Activated T-cell treated with anti-CD3 and anti-CD28 coated beads for 4 hours (primary cell): ENCODE measurements at places on chromosomes 2 and 18.

GRCh38 chr2:48015421-48015820 lies 109.1 kb upstream of the FBXO11 start:
- no peak for DNase-seq

GRCh38 chr2:190714958-190715357 lies 66.1 kb downstream of the NAB1 start:
- DNase-seq = no peak

GRCh38 chr18:62198259-62198658 lies 11.2 kb downstream of the RELCH start:
- DNase-seq = no peak

DNA sequence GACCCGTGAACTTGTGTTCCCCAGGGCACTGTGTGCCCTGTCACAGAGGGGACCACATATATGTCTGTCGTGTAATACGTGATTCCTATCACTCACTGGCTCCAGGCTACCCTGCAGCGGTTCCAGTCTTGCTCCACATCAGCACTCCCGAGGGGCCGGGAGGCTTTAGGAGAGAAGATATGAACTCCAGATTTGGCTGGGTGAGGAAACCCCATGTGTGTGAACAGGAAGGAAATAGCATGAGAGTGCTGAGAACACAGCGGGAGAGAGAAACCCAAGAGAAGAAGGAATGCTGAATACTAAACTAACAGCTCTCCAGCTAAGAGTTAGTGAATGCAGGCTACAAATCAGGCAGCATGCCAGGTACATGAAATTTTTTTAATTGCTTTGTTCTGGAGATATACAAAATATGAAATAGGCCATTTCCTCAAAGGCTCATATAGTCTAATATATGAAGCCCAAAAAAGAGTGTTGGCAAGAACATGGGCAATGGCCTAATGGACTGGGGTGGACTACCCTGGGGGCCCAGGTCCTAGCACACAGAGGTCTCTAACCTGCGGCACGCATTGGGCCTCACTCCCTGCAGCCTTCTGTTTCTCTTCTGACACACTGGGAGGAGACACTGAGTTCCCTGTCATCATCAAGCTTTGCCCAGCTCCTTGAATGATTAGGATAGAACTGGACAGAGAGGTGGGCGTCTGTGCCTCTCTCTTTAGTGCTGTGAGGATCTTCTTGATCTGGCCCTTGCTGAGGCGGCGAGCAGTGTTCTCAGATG lies 372.8 kb upstream of the RAB6C start:
- DNase-seq = no peak

- no peak for DNase-seq
Measured at GRCh38 chr2:195238379-195238778, 418.6 kb upstream of the SLC39A10 start.

- DNase-seq = no peak
Measured at GRCh38 chr2:66717973-66718372, 283.0 kb downstream of the MEIS1 start.

DNA sequence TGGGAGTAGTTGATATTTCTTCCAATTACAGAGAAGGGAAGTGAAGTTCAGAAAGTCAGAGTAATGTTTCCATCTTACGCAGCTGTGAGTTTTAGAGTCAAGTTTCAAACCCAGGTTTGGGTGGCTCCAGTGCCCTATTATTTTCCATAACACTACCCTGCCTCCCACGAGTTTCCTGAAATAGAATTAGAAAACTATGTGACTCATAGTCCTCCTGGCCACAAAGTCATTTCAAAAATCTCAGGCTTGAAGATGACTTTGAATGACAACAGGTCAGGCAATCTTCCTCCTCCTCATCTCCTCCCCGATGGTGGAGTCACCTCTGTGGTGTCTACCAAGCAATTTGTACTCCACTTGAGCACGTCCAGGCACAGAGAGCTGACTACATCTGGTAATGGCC lies 212.3 kb upstream of the TRIB2 start:
- DNase-seq = no peak

DNA sequence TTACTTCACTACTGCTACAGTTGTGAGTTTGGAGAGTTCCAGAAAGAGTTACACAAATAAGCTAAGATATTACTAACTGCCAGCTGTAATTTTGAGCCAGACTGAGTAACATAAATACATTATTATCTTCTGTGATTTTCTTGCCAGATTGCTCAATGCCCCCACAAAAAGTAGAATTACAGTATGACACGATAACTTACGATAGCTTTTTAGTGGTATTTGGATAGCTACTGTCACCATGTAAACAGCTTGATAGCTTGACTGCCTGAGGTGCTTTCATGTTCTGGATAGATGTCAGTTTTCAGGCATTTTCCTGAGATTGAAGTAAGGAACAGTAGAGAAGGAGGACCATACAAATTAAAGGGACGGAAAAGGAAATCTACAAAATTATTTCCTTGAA lies 533.3 kb downstream of the SOCS6 start:
- DNase-seq = no peak

DNA sequence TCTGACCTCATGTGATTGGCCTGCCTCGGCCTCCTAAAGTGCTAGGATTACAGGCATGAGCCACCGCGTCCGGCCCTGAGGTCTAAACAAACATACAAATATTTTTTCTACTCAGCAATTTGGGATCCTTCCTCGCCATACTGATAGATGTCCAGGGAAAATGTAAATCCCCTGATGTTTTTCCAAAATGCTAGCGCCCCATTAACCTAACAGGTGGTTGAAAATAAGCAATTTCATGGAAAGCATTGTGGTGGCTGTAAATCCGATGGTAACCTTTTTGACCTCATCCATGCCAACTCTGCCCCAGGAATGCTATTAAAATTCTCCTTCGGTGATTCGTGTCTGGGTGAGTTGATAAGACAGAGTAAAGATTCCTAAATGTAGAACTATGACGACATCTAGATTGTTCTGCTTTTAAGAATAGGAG lies 19.3 kb downstream of the GEMIN6 start:
- DNase-seq = no peak

GRCh38 chr2:121004950-121005349 lies 269.3 kb downstream of the GLI2 start:
- no peak for DNase-seq

GRCh38 chr2:149041482-149041881 lies 3.0 kb downstream of the LYPD6B start:
- no peak for DNase-seq

DNA sequence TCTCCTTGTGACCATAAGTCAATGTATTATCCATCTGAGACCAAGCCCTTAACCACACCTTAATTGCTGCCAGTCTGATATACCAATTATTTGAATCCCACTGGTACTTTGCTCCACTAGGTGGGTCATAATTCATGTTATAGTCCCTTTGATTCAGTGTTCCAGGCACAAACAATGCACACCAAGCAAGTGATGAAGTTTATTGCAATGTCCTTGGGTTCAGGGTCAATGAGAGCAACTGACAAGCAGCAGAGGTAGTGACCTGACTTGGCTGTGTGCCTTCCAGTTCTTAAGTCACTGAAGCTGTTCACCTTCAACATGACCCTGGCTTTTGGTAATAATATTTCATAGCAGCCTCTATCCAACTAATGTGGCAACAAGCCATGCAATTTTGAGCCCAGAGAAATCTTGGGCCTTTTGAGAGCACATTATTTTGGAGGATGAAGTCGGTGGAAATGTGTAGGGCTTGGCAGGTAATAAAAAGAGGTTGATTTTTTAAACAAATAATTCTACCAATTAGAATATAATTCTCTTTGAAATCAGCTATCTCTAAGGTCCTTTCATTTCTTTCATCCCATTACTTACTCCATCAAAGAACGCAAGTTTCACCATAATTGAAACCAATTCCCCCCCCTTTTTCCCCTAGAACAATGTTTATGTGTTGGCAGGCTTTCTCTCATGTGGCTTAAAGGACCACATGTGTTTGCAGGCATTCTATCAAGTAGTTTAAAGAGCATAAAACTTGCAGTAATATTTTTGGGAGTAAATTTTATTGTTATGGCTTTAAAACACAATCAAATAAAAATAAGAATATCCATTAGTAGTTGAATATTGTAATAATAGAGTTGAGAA lies 3.1 kb upstream of the CPO start:
- DNase-seq = no peak

DNA sequence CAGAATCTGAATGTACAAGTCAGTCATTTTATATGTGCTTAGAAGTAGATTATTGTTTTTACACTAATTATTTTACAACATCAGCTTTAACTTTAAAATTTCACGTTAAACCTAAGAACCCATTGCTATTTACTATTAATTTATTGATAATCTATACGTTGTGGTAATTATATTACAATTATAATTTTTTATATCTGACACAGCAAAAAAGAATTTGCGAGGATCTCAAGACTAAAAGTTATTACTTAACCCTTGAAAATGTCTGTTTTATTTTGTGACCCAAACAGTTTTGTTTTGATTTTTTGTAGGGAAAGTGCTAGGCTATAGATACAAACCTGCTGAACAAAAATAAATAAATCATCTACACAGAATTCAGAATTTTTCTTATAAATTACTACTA lies 30.3 kb downstream of the BAZ2B start:
- no peak for DNase-seq

DNA sequence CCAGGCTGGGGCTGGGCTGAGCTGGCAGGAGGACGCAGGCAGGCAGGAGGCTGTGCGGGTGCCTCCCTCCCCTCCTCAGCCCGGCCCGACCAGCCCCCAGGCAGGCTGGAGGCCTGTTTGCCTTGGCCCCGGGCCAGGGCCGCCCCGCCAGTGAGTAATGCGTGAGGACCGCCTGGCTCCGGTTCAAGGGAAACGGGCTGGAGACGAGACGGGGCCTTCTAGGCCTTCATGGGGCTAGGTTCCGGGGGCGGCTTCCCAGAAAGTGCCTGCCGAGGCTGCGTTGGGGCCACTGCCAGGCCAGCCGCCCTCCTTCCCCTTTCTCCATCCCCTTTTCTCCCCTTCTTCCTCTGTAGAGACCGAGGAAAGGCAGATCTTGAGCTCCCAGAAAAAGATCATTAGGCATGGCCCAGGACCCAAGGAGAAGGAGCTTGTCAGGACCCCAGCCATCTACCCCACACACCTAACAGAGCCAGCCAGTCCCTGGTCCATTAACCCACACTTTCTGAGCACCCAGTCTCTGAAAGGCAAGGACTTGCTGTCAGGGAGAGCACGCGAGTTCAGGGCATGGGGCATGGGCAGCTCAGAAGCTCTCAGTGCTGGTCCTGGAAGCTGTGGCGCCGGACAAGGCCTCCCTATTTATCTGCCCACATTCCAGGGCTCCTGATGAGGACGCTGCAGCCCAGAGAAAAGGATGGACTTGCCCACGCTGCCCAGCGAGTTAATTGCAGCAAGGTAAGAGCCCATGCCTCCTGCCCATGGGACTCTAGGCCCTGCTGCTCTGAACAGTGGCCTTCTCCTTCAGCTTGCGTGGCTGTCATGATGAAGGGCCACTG lies 48.5 kb downstream of the SMAD7 start:
- no peak for DNase-seq

DNA sequence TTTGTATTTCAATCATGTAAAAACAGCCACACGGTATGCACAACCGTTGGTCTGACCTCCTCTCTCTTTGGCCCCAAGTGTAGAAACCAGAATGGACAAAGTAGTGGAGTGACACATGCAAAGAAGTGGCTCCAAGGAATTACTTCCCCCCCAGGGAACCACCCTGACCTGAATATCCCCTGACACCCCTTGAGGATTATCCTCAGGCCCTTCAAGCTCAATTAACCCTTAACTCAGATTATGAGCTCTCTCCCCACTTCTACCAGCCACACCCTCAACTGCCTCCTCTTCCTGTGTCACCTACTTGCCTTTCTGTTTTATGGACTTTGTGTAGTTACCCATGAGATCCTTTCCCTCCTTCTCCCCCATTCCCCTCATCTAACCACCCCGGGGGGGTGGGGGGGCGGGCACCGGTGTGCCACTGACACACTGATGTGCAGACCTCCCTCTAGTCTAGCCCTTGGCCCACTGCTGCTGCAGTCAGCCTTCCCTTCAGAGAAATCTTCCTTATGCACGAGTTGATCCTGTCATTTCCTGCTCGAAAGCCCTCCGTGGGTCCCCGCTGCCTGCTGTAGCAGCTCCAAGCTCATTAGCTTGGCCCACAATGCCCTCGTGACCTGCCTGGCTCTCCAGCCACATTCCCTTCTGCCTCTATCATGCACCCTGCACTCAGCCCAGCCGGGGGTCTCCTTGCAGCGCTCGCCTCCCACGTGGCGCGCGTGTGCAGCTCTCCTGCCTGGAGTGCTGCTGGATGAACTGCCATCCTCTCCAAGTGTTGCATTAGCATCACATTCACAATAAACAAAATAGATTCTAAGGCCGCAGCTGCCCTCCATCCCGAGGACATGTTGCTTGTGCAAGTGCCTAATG lies 40.1 kb upstream of the TMEM177 start:
- DNase-seq = no peak

GRCh38 chr2:62578803-62579640 lies 73.0 kb upstream of the TMEM17 start:
- DNase-seq = no peak

DNA sequence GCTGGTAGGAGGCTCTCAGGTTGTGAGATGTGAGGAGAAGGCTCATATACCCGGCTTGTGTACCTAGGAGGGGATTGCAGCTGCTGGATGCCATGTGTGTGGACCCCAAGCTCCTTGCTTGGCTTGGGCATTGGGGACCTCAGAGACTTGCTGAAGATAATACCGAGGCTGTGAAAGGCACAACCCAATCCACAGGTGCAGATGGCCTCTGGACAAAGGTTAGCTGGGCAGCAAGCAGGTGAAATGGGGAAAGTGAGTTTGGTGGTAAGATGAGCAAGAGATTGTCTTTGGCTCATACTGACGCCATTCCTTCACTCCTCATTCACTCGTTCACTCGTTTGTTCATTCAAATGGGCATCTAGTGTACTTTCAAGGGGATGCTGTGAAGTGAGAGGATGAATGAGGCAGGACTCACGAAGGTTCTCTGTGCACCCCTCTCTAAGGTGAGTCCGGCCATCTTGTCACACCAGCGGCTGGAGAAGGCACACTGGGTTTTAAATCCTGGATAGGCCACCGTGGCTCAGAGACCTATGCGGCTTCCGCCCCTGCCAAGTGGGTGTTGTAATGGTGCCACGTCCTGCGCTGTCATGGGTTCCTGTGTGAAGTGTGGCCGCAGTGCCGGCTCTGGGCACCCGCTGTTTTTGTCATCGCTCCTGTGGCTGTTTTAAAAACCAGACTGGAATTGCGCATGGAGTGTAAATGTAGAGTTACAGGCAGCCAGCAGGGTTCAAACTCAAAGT lies 13.7 kb downstream of the FBLN7 start:
- no peak for DNase-seq

DNA sequence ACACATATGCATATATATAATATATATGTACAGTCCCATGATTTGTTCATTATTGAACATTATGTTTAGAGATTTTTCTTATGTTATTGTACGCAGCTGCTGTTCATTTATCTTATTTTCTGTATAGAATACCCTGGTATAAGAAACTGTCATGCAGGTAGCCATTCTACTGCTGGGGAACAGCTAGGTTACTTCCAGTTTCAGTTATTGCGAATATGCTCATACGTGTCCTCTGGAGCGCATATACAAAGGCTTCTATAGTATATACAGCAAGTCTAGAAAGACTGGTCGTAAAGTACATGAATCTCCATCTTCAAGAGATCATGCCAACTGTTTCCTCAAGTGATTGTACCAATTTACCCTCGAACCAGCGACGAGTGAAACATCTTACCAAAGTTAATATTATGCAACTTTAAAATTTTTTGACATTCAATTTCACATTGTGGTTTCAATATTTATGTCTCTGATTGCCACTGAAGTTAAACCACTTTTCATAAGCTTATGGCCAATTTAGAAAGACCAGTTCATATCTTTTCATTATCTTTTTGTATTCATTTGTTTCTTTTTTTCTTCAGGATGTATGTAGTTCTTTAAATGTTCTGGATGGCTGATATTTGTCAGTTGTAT lies 53.5 kb downstream of the RDH14 start:
- DNase-seq = no peak
